ENCODE measurements at places on chromosomes 13 and 19. TPM values are rescaled to one million over a fixed set of nuclear protein-coding genes. Genes with fewer than 3 reads are reported as not detected.

Gene LGALS14
- total RNA-seq: not detected

Gene NAPA
- 87.2 TPM for total RNA-seq

Gene LHB
- not detected for total RNA-seq

Gene RYR1
- 5.6 TPM for total RNA-seq

Gene ZNF730
- total RNA-seq: not detected

Gene PSG1
- total RNA-seq: 0.21 TPM

Gene FCAR
- total RNA-seq: not detected

Gene DENND1C
- 0.56 TPM for total RNA-seq

Gene LRG1
- 0.06 TPM for total RNA-seq

Gene EDNRB
- total RNA-seq: not detected
